ENCODE measurements at places on chromosomes 4 and X. TPM values are rescaled to one million over a fixed set of nuclear protein-coding genes. Genes with fewer than 3 reads are reported as not detected.

Gene GPC3
- not detected for total RNA-seq

Gene P2RY8
- not detected for total RNA-seq

Gene GLOD5
- total RNA-seq, result not detected

Gene SLC16A2
- 1.5 TPM for total RNA-seq

Gene SLC25A4
- total RNA-seq, result 12.2 TPM

All from thoracic aorta endothelial cell (primary cell).